ENCODE measurements at places on chromosomes 7 and 10.

GRCh38 chr10:58666024-58666423 lies 153.4 kb downstream of the BICC1 start:
- no peak for DNase-seq

- peak; percentile 76 for DNase-seq
Observed at GRCh38 chr10:3077940-3078630, 10.7 kb downstream of the PFKP start.

DNA sequence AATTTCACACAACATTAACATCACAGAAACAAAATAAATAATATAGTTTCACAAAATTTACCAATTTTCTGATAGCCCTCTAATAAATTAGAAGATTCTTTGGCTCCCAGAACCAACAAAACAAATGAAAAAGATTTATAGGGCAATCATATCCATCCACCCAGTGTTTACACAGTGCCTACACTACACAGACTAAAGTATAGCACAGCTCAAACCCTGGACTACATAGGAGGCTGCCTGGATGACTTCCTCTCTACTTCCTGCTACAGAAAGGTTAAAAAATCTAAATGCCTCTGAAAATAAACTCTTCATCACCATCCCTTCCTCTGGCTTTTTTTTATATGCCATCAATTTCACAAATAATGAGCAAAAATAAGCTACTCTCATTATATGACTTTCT lies 28.4 kb downstream of the MPP7 start:
- DNase-seq = no peak

- DNase-seq = no peak
Observed at GRCh38 chr7:1046722-1047679, 2.7 kb downstream of the GPR146 start.

- no peak for DNase-seq
Observed at GRCh38 chr7:30894866-30895605, 16.6 kb upstream of the AQP1 start.

DNA sequence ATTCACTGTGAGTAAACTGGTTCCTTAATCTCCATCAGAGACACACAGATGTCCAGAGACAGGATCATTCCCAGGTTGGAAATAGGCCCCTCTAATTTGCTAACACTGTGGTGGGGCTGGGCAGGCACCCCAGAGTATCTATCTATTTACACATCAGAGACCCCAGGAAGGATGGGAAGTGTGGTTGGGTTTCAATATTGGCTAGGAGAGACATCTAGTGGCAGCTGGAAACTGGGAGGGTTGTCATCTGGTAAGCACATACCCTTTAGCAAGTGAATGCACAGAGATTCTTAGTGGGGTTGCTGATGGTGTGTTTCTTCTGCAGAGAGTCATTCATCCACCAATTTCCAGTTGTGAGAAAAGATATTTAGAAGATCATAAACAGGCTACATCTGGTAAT lies 36.0 kb upstream of the NRG3 start:
- DNase-seq = no peak

DNA sequence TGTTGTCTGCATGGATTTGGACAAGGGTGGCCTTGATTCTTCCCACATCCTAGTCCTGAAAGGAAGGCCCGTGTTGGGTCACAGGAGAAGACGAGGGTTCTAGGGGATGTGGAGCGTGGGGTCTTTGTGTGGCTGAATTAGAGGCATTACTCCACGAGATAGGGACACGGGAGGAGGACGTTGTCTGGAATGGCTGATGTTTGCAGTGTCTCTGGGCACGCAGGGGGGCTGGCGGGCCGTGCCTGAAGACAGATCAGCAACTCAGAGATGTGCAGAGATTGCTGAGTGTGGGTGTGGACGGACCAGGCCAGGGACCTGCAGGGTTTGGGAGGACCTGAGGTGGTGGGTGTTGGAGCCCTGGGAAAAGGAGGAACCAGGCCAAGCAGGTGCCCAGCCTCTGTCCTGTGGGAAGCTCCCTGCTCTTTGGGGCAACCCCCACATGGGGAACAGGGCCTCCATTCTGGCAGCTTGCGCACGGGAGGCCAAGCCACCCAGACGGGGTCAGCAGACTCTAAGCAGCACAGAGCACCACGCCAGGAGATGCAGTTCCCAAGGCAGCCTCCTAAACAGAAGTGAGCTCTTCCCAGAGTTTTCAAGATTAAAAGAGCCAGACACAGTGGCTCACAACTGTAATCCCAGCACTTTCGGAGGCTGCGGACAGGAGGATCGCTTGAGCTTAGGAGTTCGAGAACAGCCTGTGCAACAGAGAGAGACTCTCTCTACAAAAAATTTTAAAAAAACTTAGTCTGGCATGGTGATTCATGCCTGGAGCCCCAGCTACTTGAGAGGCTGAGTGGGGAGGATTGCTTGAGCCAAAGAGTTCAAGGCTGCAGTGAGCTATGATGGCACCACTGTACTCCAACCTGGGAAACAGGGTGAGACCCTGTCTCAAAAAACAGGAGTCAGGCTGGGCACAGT lies 71.0 kb upstream of the GTF2I start:
- DNase-seq = no peak

- no peak for DNase-seq
Observed at GRCh38 chr7:41292487-41292886, 410.4 kb downstream of the INHBA start.

DNA sequence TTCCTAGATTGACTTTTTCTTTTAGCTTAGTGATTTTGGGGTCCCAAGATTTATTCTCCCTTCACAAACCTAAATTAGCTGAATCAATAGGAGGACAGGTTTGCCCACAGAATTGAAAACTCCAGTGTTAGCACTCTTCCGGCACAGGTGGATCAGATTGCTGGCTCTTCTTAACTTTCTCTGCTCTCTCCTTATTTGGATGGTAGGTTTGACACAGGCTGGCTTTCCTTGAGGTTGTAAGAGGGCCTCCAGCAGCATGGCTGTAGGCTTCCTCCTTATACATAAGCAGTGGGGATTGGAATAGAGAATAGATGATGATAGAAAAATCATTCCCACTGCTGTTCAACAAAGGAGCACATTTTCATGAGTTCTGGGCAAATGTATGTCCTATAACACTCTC lies 9.4 kb upstream of the CD36 start:
- DNase-seq = no peak

DNA sequence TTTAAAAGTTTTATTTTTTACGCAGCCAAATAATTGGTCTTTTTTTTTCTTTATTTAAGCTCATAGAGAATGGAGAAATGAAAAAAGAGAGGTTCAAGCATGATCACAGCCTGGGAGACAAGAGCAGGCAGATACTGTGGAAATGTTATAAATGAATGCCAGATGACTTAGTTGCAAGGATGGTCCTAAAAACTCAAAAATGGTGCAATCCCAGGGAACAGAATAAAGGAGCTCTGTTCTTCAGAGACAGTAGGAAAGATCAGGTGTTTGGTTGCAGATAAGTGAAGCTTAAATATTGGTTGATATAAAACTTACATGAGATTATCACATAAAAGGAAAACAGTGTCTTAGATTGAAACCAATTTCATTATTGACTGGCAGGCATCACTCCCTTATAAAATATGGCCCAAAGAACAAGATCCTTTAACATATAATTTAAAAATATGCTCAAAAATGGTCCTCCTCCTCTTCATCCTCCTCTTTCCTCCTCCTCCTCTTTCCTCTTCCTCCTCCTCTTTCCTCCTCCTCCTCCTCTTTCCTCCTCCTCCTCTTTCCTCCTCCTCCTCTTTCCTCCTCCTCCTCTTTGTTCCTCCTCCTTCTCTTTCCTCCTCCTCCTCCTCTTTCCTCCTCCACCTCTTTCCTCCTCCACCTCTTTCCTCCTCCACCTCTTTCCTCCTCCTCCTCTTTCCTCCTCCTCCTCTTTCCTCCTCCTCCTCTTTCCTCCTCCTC lies 18.6 kb downstream of the GNAT3 start:
- DNase-seq = no peak

GRCh38 chr10:123381224-123381623 lies 227.0 kb downstream of the BUB3 start:
- no peak for DNase-seq

DNA sequence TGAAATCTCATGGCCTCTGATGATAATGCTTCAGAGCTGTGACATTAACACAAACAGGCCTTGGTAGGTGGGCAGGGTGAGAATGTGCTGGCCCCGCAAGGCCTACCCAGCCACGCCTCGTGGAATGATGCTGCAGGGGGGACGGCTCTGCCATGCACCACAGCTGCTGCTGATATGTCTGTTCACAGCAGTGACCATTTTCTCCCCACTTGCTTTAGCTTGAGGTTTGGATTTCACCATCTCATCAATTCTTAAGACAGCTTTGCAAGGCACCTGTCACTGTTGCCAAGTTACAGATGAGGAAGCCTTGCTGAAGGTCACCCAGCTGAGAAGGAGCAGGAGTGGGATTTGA lies 128.3 kb downstream of the PTPN20 start:
- DNase-seq = no peak

DNA sequence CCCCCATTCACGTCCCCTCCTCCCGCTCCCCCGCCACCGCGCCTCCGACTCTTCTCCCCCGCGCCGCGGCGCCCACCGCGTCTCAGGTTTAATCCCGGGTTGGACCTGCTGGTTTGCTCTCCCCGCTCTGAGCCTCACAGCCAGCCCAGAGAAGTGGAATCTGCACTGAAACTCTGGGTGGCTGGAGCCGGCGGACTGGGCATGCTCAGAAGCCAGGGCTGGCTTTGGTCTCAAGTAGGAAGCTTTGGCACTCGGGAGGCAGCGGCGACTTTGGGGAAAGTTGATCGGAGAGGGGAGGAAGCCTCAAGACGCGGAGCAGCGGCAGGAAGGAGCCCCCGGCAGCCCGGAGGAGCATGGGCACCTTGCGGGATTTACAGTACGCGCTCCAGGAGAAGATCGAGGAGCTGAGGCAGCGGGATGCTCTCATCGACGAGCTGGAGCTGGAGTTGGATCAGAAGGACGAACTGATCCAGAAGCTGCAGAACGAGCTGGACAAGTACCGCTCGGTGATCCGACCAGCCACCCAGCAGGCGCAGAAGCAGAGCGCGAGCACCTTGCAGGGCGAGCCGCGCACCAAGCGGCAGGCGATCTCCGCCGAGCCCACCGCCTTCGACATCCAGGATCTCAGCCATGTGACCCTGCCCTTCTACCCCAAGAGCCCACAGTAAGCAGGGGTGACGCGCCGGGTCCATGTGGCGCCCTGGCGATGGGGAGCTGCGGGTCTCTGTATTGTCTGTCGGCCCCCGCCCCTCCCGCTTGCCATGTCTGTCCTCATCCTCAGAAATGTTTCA lies at the start of gene PRKG1:
Gene PRKG1, plus strand, starts transcription at position 250 of the 791 bp plus-strand sequence.
- peak; percentile 55 for DNase-seq

DNA sequence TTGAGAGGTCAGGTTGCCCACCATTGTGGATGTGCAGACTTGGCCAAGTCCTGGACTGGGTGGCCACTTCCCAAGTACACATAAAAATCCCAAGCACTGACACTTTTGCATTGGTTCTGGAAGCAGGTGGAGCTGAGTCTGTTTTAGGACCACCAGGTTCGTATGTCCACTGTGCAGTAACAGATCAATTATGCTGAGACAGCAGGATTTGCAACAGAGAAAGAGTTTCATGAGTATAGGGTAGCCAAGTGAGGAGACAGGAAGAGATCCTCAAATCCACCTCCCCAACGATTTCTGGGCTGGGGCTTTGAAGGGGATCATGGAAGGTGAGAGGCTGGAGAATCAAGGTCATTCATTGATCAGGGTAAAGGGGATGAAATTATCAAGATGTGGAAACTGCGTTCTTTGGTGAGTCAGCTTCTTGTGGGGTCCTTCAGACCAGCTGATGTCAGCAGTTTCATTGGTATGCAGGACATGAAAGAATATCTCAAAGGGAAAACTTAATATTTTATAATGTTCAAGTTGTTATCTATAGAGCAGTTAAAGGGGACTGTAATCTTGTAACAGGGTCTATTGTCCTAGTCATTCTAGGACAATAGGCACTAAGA lies 277.7 kb downstream of the GALNT17 start:
- no peak for DNase-seq

DNA sequence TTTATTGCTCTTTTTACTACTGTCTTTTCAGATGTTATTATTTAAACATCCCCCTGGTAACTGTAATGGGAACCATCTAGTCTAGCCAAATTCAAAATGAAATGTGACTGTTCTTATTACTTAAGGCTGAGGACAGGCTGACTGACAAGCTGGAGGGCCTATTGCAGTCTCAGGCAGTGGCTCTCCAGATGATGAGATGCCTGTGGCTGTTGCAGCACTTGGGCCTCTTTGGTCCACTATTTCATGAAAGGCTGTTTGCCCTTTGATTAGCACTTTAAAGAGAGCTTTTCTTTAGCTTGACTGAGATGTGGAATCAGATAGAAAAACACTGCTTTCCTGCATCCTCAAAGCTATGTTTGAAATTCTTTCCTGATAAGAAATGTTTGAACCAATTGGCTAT lies 540.5 kb downstream of the SORCS3 start:
- DNase-seq = no peak

GRCh38 chr7:155921804-155922066 lies 109.5 kb upstream of the SHH start:
- no peak for DNase-seq

DNA sequence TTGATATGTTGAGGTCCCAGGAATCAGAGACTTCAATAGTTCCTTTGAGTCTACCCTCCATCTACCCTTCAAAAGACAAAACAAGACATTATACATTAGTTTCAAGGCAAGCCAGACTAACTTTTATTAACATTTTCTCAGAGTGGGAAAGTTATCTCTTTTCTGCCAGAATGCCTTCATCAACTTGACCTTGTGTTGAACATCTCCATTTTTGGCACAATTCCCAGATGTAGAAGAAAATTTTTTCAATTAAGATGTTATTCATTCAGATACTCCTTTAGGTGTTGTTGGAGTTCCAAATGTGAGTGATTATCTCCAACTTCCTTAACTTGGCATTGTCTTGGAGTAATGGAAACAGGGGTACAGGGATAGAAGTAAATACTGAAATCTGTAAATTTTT lies 59.1 kb downstream of the NRF1 start:
- DNase-seq = peak; percentile 22

- no peak for DNase-seq
Observed at GRCh38 chr10:42519761-42520460, 118.5 kb downstream of the ZNF33B start.

DNA sequence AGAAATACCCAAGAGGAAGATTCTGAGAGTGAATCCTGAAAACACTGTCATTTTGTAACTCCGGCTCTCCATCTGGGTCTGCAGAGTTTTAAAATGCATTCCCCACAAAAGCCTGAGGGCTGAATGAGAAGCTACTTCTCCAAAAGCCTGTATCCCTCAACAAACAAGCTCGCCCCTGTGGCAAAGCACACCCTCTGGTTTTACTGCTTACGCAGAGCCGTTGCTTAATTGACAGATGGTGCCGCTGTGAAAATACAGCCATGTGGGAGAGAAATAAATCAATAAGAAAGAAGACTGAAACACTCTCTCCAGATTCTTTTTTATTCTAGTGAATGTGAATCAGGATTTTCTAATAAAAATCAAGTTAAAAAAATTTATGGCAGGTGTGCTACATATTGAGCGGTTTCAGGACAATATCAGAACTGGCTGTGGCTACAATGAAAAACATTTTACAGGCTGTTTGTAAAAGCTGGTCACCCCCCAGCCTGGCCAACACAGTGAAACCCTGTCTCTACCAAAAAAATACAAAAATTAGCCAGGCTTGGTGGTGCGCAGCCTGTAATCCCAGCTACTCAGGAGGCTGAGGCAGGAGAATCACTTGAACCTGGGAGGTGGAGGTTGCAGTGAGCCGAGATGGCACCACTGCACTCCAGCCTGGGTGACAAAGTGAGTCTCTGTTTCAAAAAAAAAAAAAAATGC lies 32.5 kb downstream of the C7orf33 start:
- DNase-seq = no peak

GRCh38 chr7:105675934-105676371 lies 94.7 kb upstream of the EFCAB10 start:
- no peak for DNase-seq
